ENCODE measurements at places on chromosomes 2 and 18.

GRCh38 chr18:24678107-24678506 lies 217.7 kb downstream of the HRH4 start:
- no peak for DNase-seq

DNA sequence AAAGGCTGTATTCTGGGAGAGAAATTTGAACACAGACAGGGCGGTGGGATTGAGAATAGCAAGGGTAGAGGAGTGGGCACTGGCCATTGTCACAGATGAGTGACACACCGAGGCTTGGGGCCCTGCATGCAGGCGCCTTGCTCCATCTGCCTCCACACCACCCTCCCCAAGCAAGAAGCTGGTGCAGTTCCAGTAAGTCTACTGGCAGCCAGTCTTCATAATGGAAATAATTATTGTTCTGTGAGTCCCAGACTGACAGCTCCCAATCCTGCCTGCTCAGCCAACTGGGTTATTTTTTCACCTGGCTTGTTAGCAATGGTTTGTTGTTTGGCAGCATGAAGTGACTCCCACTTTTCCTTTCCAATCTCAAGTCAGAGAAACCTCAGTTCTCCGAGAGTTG lies 13.0 kb downstream of the TTC32 start:
- no peak for DNase-seq

DNA sequence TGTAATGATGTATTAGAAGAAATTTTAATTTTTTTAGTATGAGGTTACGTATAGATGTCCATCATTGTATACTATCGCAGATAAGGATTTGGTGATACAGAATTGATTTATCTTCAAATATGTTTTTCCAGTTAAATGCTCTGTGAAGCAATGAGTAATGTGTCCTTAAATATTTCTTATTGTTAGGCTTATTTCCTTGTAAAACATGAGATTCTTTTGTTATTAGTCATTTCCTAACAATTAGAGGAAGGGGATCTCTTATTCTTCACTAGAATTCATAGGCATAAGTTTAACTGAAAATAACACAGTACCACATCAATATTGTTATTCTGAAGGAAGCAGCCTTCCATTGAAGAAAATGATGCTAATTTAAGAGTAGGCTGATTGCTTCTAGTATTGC lies 15.5 kb upstream of the OTX1 start:
- no peak for DNase-seq

DNA sequence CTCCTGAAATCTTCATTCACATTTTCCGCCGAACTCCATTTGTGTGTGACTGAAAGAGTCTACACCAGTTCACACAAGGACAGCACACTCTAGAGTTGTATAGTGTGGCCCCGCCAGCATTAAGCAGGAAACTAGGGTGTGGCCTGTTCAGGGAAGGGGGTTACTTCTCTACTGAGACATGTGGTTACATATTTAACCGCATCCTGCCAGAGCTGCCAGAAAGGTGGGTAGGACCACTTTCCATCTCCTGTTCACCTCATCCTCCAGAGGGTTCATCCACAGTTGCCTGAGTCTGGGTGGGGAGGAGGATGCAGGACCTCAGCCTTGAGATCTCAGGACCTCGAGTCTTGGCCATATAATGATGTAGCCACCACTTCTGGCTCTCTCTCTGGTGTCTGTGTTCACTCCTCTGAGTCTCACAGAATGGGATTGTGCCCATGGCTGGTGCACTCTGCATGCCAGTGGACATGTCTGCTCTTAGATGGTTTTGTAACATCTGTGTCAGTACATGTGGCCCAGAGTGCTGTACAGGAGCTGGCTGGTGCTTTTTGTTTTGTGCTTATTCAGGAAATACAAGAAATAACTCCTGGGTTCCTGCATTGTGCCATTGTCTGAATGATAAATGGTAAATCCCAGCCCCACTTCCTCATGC lies 7.7 kb upstream of the SP140L start:
- peak; percentile 87 for DNase-seq
